Small intestine (tissue), 16 donors: ENCODE measurements at places on chromosomes 11 and 22. TPM values are rescaled to one million over a fixed set of nuclear protein-coding genes. Genes with fewer than 3 reads are reported as not detected.

- no peak for DNase-seq
These were observed 195 bp upstream of the ALX4 start for GRCh38 chr11:44310206-44310462.

DNA sequence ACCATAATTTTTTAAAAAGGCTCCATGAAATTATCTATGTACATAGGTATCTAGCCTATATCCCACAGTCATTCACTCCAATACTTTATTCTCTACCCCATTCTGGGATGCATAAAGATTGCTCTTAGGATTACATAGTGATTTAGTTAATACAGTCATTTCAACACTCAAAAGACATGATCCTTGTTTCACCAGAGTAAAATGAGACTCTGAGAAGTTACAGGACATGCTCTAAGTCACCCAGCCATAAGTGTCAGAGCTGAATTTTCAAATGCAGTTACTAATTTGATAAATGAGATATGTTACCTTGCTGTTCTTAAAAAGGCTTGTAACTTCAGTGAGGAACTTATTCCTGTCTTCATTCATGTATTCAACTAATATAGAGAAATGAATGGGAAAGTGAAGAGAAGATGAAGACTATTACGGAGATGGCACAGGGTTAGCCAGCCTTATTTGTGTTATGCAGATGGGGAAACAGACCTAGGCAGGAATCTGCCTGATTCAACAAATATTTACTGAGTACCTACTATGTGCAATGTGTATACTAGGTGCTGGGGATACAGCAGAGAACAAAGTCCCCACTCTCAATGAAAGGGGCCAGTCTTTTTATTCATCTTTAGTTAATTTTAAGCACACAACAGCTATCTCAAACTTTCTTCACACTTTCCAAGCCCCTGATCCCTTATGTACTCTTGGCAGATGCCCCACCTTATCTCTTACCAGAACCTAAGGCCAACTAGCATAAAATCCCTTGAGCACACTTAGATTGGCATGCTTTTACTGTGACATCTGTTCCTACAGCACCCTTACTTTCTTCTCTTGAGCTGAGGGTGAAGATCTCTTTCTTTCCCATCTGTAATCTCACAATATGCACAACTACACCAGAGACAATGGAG, 21.6 kb downstream of the MAPK1 start:
- DNase-seq, result no peak

- DNase-seq, result no peak
These were observed 162.0 kb upstream of the GUCY1A2 start for GRCh38 chr11:107180236-107180635.

DNA sequence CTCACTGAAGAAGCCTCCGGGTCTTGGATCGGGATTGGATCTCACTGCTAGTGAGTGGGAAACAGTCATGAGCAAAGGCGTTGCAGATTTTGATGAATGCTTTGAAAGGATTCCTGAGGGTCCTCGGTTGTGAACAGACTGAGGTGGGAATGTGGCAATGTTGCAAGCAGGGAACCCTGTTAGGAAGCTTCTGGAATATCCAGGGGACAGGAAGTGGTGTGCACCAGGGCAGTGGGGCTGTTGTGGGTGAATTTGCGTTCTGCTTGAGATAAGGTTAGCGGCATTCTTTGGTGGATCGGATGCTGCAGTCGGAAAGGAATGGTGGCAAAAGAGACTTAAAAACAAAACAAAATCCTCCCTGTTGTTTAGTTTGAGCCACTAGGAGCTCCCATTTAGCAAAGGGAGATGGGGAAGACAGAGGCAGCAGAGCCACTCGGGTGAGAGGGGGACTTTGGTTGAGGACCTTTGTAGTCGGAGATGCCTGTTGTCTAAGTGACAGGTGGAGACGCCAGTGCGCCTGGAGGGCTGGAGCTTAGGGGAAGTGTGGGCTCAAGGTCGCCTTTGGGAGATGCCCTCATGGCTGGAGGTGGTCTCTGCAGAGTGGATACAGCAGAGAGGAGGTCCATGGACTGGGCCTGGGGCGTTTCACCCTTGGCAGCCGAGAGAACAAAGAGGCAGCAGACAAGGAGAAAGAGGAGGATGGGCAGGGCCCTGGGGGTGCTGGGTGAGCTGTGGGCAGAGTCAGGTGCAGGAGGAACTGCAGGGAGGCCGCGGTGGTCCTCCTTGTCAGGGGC, 37.6 kb downstream of the CSF2RB start:
- DNase-seq, result no peak

- no peak for DNase-seq
These were observed 3.5 kb downstream of the ME3 start for GRCh38 chr11:86668929-86669328.

Gene PRODH
- polyA plus RNA-seq, result 8.1 TPM

Gene RIC3
- polyA plus RNA-seq, result 3.7 TPM

GRCh38 chr11:12042215-12042676, 33.8 kb upstream of the DKK3 start:
- no peak for DNase-seq
